ENCODE measurements at places on chromosomes 7 and 10.

DNA sequence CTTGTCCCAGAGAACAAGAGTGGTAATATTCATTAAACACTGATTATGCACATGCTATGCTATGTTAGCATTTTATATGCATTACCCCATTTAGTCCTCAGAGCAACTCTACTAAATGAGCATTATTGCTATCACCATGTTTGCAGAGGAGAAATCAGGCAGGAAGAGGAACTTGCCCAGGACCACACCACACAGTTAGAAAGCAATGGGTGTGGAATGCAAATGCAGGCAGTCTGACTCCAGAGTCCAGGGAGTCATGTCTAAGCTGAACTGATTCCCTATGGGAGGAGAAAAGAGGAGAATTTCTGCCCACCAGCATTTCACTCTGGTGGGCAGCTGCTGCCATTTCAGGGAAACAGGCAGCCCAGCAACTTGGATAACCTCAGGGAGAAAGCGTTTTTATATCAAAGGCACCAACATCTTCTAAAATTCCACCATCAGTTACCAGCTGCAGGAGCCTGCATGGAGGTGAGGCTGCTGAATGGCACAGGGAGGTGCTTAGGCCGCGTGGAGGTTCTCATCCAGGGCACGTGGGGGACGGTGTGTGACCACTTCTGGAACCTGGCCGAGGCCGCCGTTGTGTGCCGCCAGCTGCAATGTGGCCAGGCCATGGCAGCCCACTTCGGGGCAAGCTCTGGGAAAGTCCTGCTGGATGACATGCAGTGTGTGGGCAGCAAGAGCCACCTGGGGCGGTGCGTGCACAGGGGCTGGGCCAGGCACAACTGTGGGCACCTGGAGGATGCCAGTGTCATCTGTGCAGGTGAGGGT is 68.2 kb upstream of the C10orf120 start:
- no peak for DNase-seq

- DNase-seq: no peak
These were observed 100.0 kb upstream of the EGR2 start for GRCh38 chr10:62916141-62916603.

GRCh38 chr7:27182285-27182841 is 2.7 kb downstream of the HOXA11 start:
- DNase-seq: no peak

DNA sequence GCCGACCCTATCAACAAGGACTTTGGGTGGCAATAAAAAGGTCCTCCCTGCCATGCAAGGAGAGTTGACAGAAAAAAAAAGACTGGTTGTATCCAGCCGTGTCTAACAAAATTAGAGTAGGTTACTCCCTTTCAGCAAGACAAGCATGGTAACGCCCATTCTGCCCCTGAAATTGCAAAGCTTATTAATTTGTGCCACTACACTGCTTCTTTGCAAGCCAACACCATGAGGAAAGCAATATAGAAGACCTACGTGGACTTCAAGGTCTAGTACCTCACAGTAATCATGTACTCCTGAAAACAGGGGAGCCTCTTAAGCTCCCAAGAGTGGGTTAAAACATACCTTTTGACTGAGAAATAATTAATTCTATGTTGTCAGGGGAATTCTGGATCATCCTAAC is 90.3 kb downstream of the FRMPD2 start:
- no peak for DNase-seq

DNA sequence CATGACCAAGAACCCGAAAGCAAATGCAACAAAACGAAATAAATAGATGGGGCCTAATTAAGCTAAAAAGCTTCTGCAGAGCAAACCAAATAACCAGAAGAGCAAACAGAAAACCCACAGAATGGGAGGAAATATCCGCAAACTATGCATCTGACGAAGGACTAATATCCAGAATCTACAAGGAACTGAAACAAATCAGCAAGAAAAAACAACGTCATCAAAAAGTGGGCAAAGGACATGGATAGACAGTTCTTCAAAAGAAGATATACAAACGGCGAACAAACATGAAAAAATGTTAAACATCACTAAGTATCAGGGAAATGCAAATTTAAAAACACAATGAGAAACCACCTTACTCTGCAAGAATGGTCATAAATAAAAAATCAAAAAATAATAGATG is 35.3 kb upstream of the CACUL1 start:
- no peak for DNase-seq

GRCh38 chr10:8173243-8173865 is 118.9 kb downstream of the GATA3 start:
- no peak for DNase-seq

GRCh38 chr7:23864973-23865372 is 155.0 kb downstream of the STK31 start:
- DNase-seq: no peak

DNA sequence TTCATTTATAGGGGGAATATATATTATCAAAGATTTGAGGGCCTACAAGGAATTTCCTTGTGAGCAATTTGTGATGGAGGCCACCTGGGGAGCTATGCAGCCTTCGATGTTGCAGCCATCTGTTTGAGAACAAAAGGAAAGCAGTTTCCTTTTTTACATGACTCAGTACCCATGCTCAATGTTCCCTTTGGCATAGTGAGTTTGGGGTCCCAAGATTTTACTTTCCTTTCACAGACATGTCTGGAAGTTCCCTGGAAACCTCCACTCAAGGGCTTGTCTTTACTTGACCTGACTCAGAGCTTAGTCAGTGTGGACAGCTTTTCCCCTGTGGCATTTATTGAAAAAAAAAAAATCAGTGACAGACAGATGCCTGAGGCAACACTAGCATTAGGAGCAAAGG is 73.5 kb upstream of the VIPR2 start:
- DNase-seq: no peak

- no peak for DNase-seq
These were observed 13.5 kb upstream of the ADAM22 start for GRCh38 chr7:87920578-87920977.

- DNase-seq: no peak
These were observed 81.2 kb upstream of the ITGB1 start for GRCh38 chr10:33039181-33039580.

GRCh38 chr10:27446091-27446918 is 57.8 kb upstream of the RAB18 start:
- no peak for DNase-seq

DNA sequence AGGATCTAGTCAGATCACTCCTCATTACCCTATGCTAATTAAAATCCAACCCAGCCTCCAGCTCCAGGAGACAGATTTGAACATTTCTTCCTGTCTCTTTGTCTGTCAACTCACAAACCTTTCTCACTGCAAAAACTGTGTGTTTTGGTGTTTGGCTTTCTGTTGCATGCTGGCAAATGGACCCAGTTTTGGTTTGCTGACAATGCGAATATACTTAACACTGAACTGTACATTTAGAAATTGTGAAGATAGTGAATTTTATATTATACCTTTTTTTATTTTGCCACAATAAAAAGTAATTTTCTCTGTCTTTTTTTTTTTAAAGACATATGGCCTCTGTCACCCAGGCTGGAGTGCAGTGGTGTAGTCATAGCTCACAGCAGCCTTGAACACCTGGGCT is 18.3 kb upstream of the TNPO3 start:
- DNase-seq: no peak

DNA sequence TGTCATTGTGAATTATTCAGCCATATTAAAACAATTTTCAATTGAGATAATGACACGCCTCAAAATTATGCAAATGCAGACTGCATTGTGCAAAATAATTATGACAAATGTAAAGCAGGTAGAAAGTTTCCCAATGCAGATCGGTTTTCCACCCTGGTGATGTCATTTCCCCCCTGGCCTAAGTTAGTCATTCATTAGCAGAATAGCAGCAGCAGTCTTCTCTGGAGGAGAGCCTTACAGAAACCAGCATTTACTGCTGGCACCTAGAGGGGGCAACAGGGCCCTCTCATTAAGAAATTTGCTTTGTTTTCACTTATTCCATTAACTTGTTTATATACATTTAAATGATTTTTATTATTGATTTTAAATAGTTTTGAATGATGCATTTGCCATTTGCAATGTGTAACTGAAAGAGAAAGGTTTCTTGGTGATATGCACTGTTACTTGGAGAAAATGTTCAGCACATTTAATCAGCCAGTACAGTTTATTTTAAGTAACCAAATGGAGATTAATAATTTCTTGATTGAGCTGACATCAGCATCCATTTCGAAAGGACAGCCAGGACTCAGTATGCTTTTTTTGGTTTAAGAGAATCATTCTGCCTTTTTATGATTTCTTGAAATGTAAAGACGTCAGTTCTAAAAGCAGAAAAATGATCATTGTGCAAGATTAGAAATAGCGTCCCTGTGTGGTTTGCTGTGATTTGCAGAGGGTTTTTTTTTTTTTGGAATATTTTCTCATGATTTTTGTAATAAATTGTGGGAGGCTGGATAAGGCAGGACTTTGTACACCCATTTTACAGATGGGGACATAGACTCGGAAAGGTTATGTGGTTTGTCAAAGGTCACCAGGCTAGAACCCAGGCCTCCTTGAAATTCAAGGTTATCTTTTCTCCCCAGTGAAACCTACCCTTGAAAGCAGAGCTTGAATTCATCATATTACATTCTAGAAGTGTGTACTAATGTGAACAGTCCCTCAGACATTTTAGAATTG is 3.5 kb downstream of the ARID5B start:
- no peak for DNase-seq

GRCh38 chr7:64951250-64951848 is 39.5 kb downstream of the ZNF117 start:
- no peak for DNase-seq

DNA sequence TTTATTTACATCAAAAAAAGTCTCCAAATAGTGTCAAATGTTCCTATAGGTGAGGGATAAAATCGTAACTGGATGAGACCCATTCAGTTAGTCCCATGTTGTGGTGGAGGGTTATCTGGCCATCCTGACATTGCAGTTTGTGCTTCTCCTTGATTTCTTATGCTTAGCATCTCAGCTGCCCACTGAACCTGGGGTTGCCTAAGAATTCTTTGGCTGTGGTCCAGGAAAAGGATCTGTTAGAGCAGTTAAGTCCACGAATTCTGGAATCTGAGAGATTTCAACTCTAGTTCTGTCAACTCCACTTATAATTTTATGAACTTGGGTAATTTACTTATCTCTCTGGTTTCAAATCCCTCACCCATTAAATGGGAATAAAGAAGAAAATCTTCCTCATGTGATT is 1673.4 kb downstream of the REEP3 start:
- no peak for DNase-seq

- no peak for DNase-seq
These were observed 39.8 kb upstream of the ARL4A start for GRCh38 chr7:12647364-12648219.

DNA sequence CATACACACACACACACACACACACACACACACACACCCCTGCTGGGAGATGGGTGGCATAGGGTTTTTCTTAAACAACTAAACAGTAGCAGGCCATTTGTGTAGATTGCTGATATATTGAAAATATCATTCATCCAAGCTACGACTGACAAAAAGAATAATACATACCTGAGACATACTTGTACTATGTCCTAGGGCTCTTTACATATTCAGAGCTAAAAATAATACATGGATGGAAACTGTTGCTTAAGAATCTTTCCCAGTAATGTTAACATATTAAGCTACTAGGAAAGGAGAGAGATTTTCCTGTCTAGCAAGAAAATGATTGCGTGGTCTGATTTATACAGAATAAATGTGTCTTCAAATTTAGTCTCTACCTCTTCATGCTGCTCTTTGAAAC is 40.2 kb upstream of the TUBB8 start:
- DNase-seq: no peak

- no peak for DNase-seq
These were observed 72.1 kb upstream of the INHBA start for GRCh38 chr7:41774966-41775365.

DNA sequence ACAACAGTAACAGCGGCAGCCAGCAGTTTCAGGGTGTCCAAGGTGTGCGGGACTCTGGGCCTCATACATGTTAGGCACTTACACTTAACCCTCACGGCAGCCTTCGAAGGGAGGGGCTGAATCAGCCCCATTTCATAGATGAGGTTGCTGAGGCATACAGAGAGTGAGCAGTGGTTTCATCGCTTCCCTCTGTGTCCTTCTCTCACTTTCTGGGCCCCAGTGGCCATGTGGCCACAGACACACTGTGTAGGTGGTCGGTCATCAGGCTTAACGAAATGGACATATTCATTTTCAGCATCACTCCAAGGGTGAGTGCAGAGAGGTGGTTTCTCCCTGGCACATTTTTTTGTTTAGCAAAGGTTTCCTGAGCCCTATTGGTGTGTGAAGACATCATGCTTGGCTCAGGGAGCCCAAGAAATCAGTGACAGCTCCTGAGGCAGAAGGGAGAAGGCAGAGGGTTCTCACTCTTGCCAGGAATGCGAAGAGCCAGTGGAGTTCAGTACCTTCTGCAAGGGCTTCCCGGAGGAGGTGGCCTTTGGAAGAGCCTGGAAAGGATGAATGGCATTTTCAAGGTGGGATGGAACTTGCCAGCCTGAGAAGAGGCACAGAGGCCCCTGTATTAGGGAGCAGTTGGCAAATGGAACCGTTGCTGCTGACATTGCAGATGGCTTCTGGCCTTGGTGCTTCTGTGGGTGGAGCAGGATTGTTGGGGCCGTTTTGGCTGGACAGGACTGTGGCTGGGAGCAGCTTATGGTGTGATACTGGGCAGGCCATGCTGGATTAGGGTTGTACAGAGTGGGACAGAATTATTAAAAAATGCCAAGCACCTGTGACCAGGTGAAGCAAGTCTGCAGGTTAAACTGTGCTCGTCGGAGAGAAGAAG is 61.7 kb upstream of the PPIF start:
- DNase-seq: no peak

DNA sequence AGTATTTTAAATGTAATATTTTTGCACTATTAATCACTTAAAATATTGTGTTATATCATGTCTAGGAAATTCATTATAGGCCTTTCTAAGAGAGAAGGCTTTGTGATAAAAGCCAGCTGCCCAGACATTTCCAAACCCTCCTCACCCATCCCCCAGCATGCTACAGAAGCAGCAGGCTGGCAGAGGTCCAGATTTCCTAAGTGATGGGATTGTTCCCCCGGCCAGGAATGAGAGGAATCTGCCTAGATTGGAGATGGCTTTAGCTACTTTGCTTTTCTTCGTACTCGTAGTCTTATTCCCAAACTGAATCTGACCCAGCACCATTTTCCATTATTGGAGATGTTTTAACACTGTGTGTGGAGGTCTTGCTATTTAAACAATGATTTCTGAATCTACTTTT is 29.4 kb downstream of the CDK14 start:
- DNase-seq: no peak

GRCh38 chr7:141386881-141387280 is 164.3 kb upstream of the AGK start:
- DNase-seq: no peak
